ENCODE measurements at places on chromosomes 7 and 10. TPM values are rescaled to one million over a fixed set of nuclear protein-coding genes. Genes with fewer than 3 reads are reported as not detected.

GRCh38 chr7:8386926-8387550 is 46.4 kb upstream of the NXPH1 start:
- no peak for DNase-seq

DNA sequence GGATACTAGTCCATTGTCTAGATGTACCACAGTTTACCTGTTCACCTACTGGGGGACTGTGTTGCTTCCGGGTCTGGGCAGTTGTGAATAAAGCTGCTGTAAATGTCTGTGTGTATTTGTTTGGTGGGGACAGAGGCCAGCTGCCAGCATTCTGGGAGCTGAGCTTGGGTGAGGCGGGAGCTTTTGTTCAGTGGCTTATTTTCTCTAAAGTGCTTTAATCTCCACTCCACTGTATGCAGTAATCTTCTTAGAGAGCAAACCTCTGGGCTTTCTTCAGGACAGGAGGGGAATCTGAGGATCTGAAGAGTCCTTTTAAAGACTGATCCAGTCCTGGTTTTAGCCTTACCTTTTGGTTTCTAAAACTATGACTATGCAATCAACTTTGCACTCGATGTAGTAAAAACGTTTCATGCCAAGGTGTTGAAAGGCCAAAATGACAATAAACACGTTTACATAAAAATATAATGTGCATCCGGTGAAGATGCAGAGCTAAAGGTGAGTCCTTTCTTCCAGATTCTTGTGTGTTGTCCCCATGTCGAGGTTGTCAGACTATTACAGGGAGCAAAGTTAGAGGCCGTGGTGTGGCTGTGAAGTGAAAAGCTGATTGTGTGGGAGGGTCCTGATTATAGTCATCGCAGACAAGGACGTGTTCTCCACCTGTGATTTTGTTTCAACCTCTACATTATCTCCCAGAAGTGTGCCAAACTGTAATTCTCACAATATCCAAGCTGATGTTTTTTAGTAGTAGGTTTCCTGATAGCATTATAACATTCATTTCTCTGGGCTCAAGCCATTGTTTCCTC is 279.8 kb downstream of the CAMK1D start:
- DNase-seq = no peak

GRCh38 chr10:70376436-70377378 is 5.7 kb downstream of the LRRC20 start:
- DNase-seq = no peak

DNA sequence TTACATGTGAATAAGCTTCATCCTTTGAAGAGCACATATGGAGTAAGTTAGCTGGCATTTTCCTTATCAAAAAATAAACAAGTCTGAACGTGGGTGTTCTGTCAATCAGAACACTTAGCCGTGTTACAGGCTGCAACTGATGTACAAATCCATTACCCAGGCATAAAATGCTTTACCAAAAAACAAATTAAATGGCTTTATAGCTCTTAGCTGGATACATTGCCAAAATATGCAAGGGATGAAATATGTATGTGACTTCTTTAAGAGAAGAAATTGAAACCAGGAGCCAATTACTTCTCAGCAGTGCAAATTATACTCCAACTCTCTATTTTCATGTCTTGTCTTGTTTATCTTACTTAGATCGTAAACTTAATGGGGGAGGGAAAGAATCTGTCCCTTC is 214.8 kb downstream of the DGKB start:
- no peak for DNase-seq

GRCh38 chr7:121328508-121329190 is at the start of gene WNT16:
Gene WNT16 (plus strand): TSS chr7:121329000. CDS start chr7:121329293, 293 bp downstream.
- no peak for DNase-seq

- peak; percentile 100 for DNase-seq
These were observed 1.3 kb upstream of the KMT2E start for GRCh38 chr7:105012503-105013220.

GRCh38 chr7:75814407-75814947 is 871 bp upstream of the CCL24 start:
- DNase-seq = no peak

GRCh38 chr7:100544386-100544785 is 5.4 kb downstream of the AGFG2 start:
- no peak for DNase-seq

DNA sequence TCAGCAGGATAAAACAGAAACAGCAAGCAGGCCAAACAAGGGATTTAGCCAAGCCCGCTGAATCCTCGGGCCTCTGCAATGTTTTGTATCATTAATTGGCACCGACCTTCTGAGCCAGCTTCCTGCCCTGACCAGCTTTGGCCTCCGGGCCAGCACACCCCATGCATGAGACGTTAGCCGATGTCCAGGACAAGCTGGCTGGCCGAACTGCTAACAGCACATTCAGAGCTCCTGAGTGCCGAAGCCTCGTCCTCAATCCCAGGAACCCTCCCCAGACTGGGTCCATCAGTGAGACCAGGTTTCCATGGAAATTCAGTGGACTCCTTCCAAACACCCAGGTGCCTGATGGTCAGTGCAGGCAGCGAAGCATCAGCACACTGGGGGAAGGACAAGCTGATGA is 134.3 kb upstream of the PFKP start:
- DNase-seq = no peak

DNA sequence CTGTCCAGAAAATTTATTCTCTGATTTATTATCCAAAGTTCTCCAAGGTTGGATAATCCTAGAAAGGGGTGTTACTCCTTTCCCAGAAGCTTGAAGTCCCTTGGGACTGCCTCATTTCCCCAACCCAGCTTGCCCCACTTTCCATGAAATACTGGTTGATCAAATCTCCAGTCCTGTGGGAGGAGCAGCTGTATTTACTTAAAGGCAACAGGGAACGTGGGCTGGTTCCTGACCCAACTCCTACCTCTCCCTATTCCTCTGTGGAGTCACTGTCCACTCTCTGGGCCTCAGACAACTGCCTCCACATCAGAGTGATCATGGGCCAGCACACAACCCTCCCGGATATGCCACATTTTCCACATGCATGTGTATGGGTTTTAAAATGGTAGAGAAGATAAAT is 166.2 kb upstream of the PRR15 start:
- no peak for DNase-seq

GRCh38 chr7:132030883-132031282 is 474.5 kb upstream of the PODXL start:
- DNase-seq = no peak

CCSER2 gene
- 49.8 TPM for total RNA-seq

NPFFR1 gene
- not detected for total RNA-seq

CPVL gene
- total RNA-seq = 44.2 TPM

ASAH2 gene
- total RNA-seq = 0.59 TPM

CALY gene
- not detected for total RNA-seq

FGFBP3 gene
- 0.59 TPM for total RNA-seq

All from breast epithelium (tissue), 4 donors.